Cortex of kidney (tissue), 1 donor: ENCODE measurements at places on chromosomes 4 and X.

- no peak for DNase-seq
Observed at GRCh38 chr4:187108845-187109244, 385.2 kb upstream of the FAT1 start.

DNA sequence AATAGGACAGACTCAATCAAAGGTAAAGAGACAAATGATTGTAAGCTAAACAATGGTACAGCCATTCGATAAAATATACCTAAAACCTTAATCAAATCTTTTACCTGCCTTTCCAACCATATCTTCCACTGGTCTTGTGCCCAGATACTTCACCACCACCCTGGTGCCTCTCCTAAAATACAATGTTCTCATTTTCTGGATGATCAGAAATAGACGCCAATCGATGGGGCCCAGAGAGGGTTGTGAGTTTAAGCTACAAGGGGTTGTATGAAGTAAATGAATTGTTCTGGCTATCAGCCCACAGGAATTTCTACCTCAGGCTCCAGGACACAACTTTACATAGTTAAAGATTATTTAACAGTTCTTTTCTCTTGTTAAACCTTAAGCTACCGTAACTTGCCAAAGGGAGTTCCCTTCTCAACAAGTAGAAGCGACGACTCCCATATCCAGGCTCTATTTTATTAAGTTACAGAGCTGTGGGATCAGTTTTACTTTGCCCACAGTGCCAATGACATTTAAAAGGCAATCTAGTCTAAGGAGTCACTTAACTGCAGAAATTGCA is 99.1 kb downstream of the CHRNA9 start:
- DNase-seq: no peak

DNA sequence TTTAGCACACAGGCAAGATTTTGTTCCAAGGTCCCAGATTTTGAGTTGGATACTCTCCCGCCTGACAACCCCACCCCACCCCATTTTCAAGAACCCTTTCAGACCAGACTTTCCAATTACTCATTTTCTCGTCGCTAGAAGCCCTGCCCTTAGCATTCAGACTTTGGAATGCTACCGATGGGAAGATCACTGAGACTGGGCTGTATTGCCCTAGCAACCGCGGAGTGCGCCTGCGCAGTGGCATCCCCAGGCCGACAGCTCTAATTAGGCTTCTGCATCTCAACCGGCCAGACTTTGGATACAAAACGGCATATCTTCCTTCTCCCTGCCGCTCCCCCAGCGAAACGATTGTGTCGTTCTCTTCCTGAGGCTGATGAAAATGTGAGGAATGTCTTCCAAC is 3.4 kb downstream of the MAGEE2 start:
- no peak for DNase-seq

GRCh38 chr4:136687118-136687517 is 845.2 kb downstream of the PCDH18 start:
- DNase-seq: no peak

GRCh38 chr4:173061160-173061559 is 107.5 kb upstream of the GALNT7 start:
- no peak for DNase-seq

GRCh38 chr4:86872135-86872534 is 20.1 kb downstream of the C4orf36 start:
- no peak for DNase-seq

GRCh38 chrX:7214251-7214650 is 66.3 kb upstream of the PUDP start:
- no peak for DNase-seq

- DNase-seq: no peak
Observed at GRCh38 chr4:144659447-144659846, 13.5 kb downstream of the HHIP start.

GRCh38 chrX:54177306-54177705 is 5.7 kb downstream of the FAM120C start:
- no peak for DNase-seq

- no peak for DNase-seq
Observed at GRCh38 chrX:45758738-45759397, 558.2 kb upstream of the DIPK2B start.

DNA sequence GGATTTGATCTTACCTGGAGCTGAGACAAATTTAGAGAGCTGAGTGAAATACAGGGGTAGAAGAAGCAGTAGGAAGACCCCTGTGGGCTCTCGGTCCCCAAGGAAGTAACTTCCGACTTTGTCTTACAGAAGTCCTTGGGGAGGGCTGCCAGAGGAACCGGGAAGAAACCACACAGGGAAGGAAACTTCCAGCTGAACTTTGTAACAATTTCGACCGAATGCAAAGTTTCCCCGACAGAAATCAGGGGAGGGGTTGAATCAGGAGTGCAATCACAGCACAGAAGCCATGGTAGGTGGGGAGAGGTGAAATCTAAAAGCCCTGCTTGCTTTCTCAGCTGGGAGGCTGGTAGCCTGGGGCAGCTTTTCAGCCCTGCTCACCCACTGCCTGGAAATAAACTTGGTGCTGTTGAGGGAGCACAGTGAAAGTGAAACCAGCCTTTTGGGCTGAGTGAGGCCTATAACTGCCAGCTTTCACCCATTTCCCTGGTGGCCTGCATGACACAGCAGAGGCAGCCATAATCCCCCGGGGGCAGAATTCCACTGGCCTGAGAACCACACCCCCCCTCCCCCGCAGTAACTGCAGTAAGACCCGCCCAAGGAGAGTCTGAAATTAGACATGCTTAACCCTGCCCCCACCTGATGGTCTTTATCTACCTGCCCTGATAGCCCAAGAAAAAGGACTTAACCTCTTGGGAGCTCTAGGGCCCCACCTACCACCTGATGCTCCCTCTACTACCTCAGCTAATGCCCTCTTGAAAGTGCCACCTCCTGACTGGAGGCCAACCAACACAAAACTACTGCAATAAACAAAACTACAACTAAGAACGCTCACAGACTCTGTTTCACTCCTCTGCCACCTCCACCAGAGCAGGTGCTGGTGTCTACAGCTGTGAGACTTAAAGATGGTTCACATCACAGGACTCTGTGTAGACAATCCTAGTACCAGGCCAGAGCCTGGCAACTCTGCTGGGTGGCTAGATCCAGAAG is 248.2 kb downstream of the PARM1 start:
- no peak for DNase-seq

DNA sequence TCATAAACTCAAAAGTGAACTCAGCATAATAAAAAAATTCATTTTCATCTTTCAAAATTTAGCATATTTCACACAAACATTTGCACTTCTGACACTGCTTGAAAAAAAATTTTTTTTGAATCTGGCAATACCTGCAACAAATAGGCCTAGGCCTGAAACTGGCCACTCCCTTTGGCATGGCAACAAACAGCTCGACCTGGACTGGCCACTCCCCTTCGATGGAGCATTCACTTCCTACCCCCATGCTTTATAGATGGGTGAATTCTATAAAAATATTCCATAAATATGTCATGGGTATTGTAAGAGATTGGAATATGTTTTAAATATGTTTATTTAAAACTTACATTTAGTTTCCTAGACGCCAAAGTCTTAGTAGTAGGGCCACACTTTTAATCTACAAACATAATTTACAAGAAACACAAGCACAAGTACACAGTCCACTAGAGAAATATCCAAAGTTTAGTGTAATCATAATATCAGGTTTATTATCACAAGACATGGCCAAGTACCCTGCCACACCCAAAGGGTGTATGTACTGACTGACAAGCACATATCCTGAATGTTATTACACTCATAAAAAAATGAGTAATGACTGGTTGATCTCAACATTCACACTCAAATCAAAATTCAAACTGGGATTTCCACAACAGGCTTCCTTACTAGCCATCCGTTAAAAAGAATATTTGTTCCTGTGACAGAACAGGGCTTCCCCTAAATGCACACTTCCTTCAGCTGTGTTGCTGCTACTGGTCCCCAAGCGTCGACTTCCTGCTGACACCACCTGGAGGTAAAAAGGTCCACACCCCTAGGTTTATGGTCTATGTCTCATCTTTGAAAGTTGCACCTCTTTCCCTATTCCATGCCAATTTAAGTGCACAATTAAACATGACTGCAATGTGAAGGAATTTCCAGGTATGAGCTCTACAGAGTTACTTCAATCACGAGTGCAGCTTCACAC is 271.5 kb downstream of the NR3C2 start:
- no peak for DNase-seq

- DNase-seq: no peak
Observed at GRCh38 chr4:22552812-22553211, 36.9 kb upstream of the ADGRA3 start.

DNA sequence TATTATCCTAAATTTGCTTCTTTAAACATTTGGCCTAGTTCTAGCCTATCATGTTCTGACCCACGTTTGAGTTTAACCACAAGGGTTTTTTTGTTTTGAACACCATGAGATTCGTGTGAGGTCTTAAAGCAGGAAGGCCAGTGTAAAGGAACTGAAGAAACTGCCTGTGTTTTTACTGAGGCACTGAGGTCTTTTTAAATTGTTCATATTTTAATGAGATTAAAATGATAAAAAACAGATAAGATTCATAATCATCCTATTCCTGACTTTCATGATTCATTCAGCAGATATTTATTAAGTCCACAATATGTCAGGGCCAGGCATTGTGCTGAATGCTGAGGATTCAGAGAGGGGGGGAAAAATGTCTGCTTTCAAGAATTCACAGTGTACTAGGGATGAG is 3.2 kb downstream of the RPS6KA3 start:
- DNase-seq: no peak

- no peak for DNase-seq
Observed at GRCh38 chr4:145540235-145540634, 58.6 kb downstream of the SMAD1 start.

- no peak for DNase-seq
Observed at GRCh38 chr4:16206848-16207247, 19.4 kb downstream of the TAPT1 start.

DNA sequence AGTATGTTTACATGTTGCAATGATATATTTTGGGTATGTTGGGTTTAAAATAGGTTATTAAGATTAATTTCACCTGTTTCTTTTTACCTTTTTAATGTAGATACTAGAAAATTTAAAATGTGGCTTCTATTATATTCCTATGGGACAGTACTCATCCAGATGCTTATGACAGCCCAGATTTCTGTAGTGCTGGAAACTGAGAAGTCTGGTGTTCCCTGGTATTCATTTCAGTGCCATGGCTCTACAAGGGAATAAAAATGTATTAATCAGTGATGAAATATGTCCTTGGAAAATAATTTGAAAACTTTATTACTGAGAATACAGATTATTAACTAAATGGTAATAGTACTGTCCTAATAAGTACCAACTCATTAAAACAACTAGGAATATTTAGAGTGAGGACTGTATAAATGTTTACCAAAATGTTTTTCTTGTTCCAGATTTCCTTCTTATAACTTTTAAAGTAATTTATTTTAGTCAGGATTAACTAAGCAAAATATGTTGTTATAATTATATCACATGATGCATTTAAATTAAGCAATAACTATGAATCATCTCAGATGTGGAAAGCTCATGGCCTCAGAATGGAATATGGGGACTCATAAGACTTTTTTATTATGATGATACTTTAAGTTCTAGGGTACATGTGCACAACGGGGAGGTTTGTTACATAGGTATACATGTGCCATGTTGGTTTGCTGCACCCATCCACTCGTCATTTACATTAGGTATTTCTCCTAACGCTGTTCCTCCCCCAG is 25.3 kb downstream of the ARHGAP24 start:
- DNase-seq: no peak

DNA sequence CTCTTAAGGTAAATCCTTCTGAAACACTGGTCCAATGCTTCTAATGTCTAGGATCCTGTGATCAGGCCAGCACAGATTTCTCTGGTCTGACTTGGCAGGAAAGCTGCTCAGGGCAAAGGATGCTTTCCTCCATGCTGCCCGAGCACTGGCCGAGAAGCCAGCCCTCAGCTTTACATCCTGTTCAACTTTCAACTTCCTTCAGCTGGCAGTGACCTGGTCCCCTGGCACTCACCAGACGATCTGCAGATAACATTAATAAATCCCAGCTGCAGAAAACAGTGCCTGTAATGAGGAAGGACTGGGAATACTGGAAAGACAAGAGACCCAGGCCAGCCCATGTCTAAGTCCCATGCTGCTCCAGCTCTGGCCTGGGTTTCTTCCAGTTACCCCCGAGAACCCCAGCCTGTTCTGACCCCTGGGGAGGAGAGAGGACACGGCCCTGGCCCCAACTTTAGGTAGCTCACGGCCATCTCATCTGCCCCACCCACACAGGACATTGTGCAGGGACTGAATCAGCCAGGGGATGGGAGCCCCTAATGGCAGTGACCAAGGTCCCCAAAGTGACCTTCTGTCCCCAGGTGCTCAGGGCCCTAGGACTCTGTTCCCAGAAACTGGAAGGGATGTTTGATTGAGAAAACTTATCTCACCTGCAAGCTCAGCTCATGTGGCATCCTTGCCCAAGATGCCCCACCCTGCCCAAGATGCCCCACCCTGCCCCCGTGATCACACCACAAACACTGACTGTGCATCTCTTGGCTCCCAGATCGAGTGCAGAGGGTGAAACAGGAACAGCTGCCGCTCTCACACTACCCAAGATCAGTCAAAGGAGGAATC is 28.0 kb downstream of the JAKMIP1 start:
- no peak for DNase-seq

DNA sequence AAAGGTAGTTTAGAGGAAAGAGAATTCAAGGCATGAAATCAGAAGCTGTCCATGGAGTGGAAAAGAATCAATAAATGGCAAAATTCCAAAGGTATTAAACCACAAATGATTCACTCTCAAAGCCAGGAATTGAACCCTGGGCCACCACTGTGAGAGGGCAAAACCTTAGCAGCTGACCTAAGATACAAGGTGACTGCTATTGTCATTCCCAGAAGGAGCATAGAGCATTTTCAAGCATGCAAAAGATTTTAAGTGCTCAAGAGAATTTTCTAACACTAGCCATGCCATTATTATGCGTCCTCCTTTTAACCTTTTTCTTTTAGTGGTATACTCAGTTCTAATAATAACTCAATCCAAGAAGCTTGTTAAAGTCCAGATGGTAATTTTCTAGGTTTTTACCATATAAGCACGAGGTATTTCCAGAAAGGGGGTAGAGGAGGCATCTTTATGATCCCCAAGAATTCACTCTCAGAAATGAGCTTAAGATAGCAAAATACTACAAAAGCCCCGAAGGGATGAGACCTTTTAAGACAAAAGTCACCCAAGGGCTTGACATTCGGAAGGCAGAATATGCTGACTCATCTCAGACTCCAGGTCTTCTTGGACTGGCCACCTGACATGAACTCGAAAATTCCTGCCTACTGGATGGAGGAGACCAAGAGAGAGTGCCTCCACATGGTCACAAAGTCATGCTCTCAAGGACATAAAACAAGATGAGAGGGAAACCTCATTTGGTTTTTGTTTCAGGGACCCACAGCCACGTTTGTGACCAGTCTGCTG is 13.8 kb upstream of the PAGE5 start:
- no peak for DNase-seq

DNA sequence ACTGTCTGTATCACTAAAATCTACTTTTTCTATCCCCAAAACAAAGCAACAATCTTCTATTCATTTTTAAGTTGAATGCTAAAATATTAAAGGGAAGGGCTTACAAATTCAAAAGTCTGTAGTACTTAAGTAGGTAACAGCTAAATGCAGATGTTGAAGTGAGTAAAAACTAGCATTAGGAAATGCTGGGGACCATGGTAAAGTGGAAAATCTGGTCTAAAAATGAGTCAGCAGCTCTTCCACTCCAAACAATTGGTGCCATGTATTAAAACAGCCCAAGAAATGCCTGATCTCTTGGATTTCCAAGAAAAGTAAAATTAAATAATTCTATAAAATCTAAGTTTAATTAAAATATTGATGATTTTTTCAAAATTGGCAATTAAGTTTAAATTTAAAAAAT is 73.3 kb upstream of the PPP3CA start:
- no peak for DNase-seq

GRCh38 chrX:641671-642435 is 11.3 kb downstream of the SHOX start:
- no peak for DNase-seq
